ENCODE measurements at places on chromosomes 1 and 21.

GRCh38 chr1:93614986-93615581 is 66.6 kb downstream of the BCAR3 start:
- peak; percentile 89 for DNase-seq

DNA sequence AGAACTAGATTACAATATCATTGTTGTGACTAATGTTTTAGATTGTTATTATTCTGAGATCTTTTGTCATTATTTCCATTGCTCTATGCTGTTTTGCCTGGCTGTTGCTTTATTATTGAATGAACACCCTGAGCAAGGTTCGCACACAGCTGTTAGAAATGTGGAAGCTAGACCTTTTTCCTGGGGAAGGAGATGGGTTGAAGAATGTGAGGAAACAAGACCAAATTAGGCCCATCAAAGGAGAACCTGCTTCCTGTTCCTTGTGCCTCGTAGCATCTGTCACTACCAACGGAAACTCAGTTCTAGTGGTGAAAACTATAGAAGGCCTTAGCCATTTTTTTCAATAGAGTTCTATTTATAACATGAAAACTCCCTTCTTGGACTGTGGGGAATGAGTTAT is 68.7 kb downstream of the RGL1 start:
- DNase-seq, result no peak

DNA sequence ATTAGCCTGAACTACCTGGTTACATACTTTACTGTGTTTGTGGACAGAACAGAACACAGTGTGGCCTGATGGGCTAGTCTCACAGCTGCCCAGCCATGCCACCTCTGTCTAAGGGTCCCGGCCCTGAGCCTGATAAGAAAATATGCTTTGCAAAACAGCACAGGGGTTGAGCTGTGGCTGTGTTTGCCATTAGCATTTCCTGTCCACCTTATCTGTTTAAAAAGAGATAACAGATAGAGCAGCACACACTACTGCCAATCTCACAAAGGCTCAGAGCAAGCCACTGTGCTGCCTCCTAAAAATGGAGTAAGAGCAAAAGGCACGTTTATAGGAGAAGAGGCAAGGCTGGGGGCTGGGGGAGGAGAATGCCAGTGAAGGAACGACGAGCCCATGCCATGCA is 95.0 kb downstream of the SUSD4 start:
- no peak for DNase-seq

DNA sequence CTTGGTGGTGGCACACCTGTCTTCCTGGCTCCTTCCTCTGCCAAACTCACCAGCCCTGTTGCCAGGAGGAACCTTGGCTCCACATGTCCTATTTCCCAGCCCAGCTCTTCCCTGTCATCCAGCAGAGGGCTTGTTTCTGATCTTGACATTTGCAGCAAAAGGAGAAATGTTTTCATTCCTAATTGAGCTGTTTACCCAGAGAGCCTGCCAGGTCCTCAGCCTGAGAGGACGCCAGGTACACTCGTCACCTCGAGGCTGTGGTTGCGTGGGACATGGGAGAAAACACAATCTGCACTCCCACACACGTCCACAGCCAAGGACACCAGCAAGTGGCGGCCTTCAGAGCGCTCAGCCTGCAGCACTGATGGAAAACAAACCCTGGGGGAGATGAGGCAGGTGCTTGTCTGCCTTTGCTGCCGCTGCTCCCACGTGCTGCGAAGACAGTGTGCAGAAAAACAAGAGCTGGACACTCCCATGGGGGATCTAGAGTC is 132.8 kb upstream of the CD34 start:
- no peak for DNase-seq

GRCh38 chr1:14778898-14779865 is 180.7 kb downstream of the KAZN start:
- DNase-seq, result no peak

DNA sequence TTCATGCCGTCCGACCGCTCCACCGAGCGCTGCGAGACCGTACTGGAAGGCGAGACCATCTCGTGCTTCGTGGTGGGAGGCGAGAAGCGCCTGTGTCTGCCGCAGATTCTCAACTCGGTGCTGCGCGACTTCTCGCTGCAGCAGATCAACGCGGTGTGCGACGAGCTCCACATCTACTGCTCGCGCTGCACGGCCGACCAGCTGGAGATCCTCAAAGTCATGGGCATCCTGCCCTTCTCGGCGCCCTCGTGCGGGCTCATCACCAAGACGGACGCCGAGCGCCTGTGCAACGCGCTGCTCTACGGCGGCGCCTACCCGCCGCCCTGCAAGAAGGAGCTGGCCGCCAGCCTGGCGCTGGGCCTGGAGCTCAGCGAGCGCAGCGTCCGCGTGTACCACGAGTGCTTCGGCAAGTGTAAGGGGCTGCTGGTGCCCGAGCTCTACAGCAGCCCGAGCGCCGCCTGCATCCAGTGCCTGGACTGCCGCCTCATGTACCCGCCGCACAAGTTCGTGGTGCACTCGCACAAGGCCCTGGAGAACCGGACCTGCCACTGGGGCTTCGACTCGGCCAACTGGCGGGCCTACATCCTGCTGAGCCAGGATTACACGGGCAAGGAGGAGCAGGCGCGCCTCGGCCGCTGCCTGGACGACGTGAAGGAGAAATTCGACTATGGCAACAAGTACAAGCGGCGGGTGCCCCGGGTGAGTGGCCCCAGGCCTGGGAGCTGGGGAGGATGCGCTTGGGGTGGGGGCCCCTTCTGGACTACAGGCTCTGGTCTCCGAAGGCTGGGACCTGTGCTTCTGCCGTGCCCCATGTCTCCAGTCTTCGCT is 1.1 kb downstream of the SKI start:
- no peak for DNase-seq

DNA sequence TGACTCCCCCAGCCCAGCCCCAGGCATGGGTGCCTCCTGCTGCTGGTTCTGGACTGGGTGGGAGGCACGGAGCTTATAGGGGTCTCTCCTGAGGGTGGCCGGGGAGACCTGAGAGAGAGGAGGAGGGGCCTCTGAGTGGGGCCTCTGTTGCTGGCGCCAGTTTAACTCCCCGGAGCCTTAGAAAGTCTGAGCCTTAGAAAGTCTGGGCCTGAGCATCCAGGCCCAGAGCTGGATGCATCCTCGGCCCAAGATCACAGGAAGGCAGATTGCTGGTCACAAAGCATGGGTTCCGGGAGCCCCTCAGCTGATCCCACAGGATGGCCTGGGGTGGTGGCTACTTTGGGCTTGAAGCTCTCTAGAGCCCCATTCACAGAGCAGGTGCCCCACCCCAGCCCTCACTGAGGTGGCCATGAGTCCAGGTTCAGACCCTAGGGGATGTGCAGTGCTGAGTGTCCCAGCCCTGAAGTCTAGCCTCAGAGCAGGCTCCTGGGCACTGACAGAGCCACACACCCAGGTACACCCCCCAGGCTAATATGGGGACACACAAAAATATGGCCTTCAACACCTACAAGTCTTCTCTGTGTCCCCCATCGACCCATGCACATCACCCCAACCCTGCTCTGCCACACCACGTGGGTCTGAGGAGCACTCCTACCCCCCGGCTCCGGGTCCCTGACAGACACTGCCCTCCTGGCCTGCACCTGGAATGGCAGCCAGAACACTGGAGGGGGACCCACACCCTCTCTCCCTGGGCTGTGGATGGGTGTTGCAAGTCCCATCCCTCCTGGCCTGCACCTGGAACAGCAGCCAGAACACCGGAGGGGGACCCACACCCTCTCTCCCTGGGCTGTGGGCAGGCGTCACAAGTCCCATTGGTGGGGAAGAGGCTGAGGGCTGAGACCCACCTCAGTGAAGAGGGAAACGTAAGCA is 9.7 kb downstream of the PLA2G2F start:
- DNase-seq, result peak; percentile 38

DNA sequence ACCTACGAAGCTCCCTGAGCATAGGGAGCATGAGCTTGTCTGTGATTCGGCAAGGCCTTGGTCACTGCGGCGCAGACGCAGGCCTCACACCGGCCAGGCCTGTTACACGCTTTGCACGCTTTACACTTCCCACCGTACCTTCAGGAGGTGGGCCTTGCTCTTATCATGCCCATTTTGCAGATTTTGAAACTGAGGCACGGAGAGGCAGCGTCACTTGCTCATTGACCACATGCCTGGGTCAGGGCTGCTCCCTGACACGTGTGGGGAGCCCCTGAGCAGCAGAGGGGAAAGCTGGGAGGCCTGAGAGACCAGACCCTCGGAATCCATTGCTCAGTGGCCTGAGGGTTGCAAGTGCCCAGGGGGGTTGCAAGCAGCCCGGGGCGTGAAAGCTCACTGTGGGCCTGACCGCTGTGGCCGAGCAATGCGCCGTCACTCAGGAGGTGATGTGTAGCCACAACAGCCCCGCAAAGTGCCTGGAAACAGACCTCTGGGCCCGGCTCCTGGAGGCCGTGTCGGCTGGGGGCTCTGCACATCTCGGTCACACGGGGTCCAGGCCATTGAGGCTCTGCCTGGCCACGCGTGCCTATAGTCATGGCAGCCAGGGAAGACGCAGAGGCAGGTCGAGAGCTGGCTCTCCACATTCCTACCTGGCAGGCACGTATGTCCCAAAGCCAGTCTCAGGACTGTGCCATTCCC is 6.9 kb downstream of the ARHGEF16 start:
- no peak for DNase-seq

GRCh38 chr21:17513214-17514123 is 626 bp downstream of the CXADR start:
- DNase-seq, result no peak

DNA sequence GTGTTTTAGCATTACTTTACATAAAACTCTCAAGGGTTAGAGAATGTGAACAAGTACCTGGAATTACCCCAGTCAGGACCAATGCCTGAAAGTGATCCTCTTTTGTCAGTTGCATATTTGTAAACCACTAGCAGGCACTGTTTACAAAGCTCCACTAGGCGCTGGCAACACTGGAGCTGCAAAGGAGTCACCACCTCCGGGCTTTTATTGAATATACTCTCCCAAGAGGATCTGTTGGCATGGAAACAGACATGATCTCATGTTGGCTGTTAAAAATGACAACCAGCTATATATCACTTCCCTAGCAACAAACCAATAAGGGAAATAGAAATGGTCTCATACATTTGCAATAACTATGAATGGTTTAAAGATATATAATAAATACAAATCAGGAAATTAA is 116.0 kb downstream of the TTLL7 start:
- DNase-seq, result no peak

GRCh38 chr1:229129301-229130027 is 141.4 kb upstream of the RAB4A start:
- DNase-seq, result no peak

- no peak for DNase-seq
Observed at GRCh38 chr1:63779338-63780211, 5.8 kb downstream of the ROR1 start.

- no peak for DNase-seq
Observed at GRCh38 chr1:163528710-163529348, 207.1 kb downstream of the NUF2 start.

- DNase-seq, result no peak
Observed at GRCh38 chr21:39581414-39581813, 31.3 kb upstream of the B3GALT5 start.

GRCh38 chr1:66245691-66246090 is 288.3 kb upstream of the SGIP1 start:
- no peak for DNase-seq

GRCh38 chr1:12359359-12360133 is 129.7 kb downstream of the VPS13D start:
- DNase-seq, result no peak

DNA sequence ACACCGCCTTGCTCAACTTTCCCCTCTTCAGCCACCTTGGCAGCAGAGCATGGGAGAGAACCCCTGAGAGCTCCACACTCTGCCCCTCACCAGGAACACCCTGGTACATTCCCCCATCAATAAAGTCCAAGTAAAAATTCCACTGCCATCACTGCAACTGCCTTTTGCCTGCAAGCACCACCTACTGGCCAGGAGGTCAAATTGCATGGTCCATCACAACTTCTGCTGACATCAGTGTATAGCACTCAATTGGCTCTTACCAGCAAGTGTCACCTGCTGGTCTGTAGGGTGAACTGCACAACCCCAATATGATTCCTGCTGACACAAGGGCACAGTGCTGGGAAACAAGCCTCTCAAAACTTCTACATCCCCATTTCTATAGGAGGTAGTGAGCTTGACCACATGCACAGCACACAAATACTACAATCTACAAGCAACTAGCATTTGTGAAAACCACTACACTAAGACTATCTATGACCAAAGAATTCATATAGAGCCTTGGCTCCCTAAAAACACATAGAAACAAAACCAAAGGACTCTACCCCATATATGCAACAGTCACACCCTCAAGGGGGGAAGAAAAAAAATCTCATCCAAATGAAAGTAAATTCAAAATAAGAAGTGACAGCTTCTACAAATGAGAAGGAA is 69.2 kb downstream of the FASLG start:
- no peak for DNase-seq

DNA sequence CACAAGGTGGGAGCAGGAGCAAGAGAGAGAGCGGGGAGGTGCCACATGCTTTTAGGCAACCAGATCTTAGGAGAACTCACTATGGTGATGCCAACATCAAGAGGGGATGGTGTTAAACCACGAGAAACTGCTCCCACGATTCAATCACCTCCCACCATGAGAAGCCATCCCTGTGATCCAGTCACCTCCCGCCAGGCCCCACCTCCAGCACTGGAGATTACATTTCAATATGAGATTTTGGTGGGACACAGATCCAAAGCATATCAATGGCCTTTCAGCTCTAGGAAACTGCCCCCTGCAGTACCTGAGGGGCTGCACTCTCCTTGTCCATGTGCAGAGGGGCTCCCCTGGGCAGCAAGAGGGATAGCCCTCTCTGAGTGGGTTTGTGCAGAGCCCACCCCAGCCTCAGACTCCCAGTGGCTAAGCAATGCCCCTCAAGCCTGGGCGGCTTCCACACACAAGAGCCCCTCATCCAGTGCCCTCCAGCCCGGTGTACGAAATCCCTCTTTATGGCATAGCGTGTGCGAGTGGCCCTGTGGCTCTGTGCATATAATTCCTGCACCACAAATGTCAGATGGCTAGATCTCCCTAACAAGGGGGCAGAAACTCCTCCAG is 15.5 kb upstream of the PRDM16 start:
- no peak for DNase-seq

DNA sequence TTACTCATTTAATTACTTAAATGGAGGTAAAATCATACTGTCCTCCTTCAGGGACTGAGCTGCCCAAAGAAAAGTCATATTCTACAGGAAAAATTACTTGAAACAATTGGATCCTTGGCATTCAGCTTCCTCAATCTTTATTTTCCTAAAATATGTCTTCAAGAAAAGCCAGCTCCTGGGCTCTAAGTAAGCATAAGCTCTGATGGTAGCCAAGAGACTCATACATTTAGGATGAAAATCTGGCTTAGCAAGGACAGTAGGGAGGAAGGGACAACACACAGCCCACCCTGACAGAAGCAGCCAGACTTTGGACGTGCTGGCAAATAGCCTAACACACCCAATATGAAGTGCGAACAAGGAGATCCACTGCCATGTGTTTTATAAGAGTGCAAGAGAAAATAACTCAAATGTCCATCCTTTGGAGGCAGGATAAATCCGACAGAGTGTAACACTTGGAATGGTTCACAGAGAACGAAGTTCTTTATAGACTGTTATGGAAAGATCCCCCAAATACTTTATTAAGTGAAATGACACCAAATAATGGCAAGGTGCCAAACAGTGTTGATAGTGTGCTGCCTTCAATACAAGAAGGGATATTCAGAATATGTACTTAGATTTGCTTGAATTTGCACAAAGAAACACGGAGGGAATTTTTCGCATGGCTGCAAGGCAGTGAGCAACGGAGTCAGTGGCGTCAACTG is 14.1 kb downstream of the CAPN8 start:
- no peak for DNase-seq

GRCh38 chr1:151146412-151147131 is at the start of gene SEMA6C:
Gene SEMA6C, minus strand, starts transcription at chr1:151146631. Its CDS starts 4,010 bp downstream, at chr1:151142621.
- DNase-seq, result peak; percentile 92

Data from RWPE2 (cell line).